ENCODE measurements at places on chromosomes 4 and X. TPM values are rescaled to one million over a fixed set of nuclear protein-coding genes. Genes with fewer than 3 reads are reported as not detected.
A peak's percentile ranks its signal among the peaks of the same experiment; 100 is the strongest.

NUDT11 gene
- total RNA-seq, result 0.47 TPM

FGF16 gene
- total RNA-seq, result not detected

AMBN gene
- total RNA-seq, result not detected

CLDN22 gene
- not detected for total RNA-seq

ARFIP1 gene
- 3.0 TPM for total RNA-seq

- H3K27me3 ChIP-seq, result no peaks in the 10 kb centered on the region
- no peak overlapping the region for H3K4me3 ChIP-seq
- no peaks in the 10 kb centered on the region for H3K4me1 ChIP-seq
Observed at GRCh38 chrX:14758029-14758491, 114.8 kb downstream of the FANCB start.

DNA sequence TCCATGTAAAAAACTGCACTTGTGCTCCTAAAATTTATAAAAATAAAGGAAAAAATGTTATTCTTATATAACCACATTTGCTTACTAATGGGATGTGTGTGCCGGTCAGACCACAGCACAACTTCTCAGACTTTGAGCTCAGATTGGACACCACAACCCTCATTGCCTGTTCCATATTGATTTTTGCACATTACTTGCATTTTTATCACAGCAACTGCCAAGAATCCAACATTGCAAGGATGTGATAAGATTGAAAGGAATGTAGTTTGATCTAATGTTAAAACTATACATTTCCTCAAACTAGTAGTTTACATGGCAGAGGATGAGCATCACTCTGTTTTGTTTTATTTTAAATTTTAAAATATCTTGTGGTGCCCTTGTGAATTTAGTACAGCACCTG is 227.8 kb downstream of the KDR start:
- no peaks in the 10 kb centered on the region for H3K27me3 ChIP-seq
- H3K4me1 ChIP-seq, result no peaks in the 10 kb centered on the region
- DNase-seq, result no peak
- no peak overlapping the region for H3K4me3 ChIP-seq

- DNase-seq, result no peak
- no peak overlapping the region for H3K27ac ChIP-seq
- H3K36me3 ChIP-seq, result no peaks in the 10 kb centered on the region
Observed at GRCh38 chr4:24603343-24603742, 19.0 kb upstream of the DHX15 start.

DNA sequence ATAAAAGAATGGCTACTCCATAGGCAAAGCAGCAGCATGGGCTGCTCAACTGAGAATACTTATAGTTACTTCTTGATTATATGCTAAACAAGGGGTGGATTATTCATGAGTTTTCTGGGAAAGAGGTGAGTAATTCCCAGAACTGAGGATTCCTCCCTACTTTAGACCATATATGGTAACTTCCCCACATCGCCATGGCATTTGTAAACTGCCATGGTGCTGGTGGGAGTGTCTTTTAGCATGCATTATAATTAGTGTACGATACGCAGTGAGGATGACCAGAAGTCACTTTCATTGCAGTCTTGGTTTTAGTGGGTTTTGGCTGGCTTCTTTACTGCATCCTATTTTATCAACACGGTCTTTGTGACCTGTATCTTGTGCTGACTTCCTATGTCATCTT is 141.5 kb downstream of the MAGEB17 start:
- no peaks in the 10 kb centered on the region for H3K27me3 ChIP-seq
- H3K4me1 ChIP-seq, result no peaks in the 10 kb centered on the region
- no peaks in the 10 kb centered on the region for H3K36me3 ChIP-seq
- H3K4me3 ChIP-seq, result no peak overlapping the region

TCP11X1 gene
- not detected for total RNA-seq

- no peaks in the 10 kb centered on the region for H3K4me1 ChIP-seq
- no peak for DNase-seq
- H3K36me3 ChIP-seq, result no peaks in the 10 kb centered on the region
- no peaks in the 10 kb centered on the region for H3K27me3 ChIP-seq
- no peak overlapping the region for H3K27ac ChIP-seq
Observed at GRCh38 chr4:101528526-101528925, 181.2 kb upstream of the PPP3CA start.

DNA sequence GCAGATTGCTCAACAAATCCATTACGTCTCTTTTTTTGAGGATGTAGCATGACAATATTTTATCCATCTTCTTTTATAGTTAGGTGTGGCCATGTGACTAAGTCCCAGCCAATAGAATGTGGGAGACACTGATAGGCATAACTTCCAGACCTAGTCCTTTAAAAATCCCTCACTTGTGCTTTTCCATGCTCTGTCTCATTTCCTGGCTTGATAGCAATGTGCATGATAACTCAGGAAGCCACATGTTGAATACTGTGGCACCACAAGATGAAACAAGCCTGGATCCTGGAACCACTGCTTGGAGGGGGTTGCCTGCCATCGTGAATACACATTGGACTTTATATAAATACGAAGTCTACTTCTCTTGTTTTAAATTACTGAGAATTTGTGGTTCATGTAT is 184.0 kb upstream of the NEIL3 start:
- H3K27me3 ChIP-seq, result no peaks in the 10 kb centered on the region
- no peak for DNase-seq
- H3K27ac ChIP-seq, result no peak overlapping the region
- H3K4me3 ChIP-seq, result no peak overlapping the region
- H3K4me1 ChIP-seq, result no peaks in the 10 kb centered on the region
- H3K36me3 ChIP-seq, result no peaks in the 10 kb centered on the region

GRCh38 chr4:836750-837301 is 10.9 kb upstream of the CPLX1 start:
- peaks cover 4% of the 10 kb centered on the region for H3K27me3 ChIP-seq
- peaks cover 6% of the 10 kb centered on the region for H3K4me1 ChIP-seq
- no peaks in the 10 kb centered on the region for H3K36me3 ChIP-seq
- DNase-seq, result no peak

GRCh38 chrX:9677098-9677739 is 88.4 kb downstream of the GPR143 start:
- no peak overlapping the region for H3K27ac ChIP-seq
- H3K4me3 ChIP-seq, result no peak overlapping the region

- no peak overlapping the region for H3K4me3 ChIP-seq
- DNase-seq, result no peak
- no peaks in the 10 kb centered on the region for H3K36me3 ChIP-seq
- H3K4me1 ChIP-seq, result peaks cover 35% of the 10 kb centered on the region
- no peak overlapping the region for H3K27ac ChIP-seq
Observed at GRCh38 chr4:80495865-80496264, 160.3 kb downstream of the CFAP299 start.

DNA sequence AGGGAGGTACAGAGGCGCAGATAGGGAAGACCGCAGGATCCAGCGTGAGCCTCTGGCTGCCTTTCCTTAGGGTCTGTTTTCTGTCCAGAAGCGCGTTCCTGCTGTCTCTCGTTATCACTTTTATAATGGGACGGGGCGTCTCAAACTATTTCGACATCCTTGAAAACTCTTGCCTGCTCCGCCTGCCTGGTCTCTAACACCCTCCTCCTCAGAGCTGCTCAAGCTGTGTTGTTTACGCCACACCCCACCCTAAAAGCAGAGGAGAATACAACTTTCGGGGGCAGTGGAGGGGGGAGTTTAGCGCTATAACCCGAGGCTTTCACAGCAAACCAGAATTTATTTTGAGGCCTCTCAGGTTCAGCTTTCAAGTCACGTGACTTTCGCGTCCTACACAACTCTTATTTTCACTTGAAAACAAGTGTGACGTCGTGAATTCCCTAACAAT is 646 bp upstream of the FAM3A start:
- H3K36me3 ChIP-seq, result no peaks in the 10 kb centered on the region
- H3K27me3 ChIP-seq, result no peaks in the 10 kb centered on the region
- H3K27ac ChIP-seq, result peak overlapping the region; percentile 44
- peak; percentile 24 for DNase-seq
- H3K4me3 ChIP-seq, result peak overlapping the region; percentile 62
- peaks cover 39% of the 10 kb centered on the region for H3K4me1 ChIP-seq

GABRQ gene
- not detected for total RNA-seq

DNA sequence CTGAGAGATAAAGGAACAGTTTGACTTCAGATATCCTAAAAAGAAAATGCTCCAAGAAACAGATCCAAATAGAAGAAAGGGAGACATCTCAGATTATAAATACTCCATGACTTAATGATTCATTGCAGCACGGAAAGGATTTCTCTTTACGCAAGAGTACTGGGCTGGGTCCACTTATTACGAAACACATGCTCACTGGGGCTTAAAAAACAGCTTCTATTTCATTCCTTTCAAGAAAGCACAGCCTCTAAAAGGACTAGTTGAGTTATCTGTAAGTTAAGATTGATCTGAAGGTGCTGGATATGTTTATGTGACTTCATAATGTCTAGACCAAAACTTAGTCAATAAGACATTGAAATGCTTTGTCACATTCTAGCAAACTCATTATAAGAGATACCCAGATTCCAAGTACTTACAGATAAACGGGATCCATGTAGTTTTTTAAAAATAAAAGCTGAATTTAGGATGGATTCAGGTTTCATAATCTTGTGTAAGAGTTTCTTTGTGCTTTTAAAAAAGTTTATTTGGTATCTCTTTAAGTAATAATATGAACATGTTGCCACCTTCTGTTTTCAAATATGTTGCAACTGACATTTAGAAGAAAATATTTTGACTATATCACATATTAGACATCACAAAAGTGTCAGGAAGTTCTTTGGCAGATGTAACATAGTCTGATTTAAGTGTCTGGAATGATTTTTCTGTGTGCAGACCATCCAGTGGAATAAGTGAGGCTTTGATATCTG is 109.5 kb upstream of the MYOZ2 start:
- no peak for DNase-seq
- H3K4me1 ChIP-seq, result no peaks in the 10 kb centered on the region
- no peaks in the 10 kb centered on the region for H3K27me3 ChIP-seq

HDX gene
- 0.47 TPM for total RNA-seq

DNA sequence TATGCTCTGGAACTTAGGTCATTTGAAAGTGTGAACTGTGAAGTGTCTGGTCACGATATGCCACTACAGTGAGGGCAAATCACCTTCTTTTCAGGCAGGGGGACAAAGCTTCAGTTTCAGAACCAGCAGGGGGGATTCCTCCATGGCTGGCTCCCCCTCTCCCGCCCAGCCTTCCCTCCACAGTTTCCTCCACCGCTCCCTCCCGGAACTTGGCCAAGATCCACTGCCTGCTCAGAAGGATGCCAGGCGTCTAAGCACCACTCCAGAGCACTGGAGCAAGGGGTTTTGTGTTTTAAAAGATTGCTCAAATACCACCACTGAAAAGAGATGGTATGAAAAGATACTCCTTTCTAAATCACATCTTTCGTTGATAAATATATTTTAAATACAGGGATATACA is 126.9 kb downstream of the ELOVL6 start:
- H3K36me3 ChIP-seq, result no peaks in the 10 kb centered on the region
- H3K27me3 ChIP-seq, result no peaks in the 10 kb centered on the region
- H3K4me1 ChIP-seq, result no peaks in the 10 kb centered on the region
- no peak for DNase-seq

DNA sequence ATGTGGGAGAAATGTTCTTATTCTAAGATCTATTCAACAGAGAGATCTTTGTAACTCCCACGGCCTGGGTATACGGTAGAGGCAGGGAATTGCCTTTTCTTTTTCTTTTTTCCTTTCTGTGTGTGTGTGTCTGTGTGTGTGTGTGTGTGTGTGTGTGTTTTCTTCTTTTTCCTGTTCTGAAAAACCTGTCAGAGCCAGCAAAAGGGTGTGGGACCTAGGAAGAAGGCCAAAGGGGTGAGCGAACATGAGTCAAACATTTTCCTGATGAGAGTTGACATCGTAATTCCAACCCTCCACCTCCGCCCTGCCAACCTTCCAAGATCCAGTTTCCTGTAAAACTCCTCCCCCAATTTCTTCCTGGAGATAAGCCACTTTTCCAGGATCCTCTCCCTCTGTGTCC is 2.8 kb upstream of the CHIC2 start:
- DNase-seq, result no peak
- no peaks in the 10 kb centered on the region for H3K36me3 ChIP-seq
- no peak overlapping the region for H3K27ac ChIP-seq
- no peak overlapping the region for H3K4me3 ChIP-seq
- no peaks in the 10 kb centered on the region for H3K27me3 ChIP-seq

Measured in CD4-positive, alpha-beta T cell (primary cell).